ENCODE measurements at places on chromosomes 3 and 15.

DNA sequence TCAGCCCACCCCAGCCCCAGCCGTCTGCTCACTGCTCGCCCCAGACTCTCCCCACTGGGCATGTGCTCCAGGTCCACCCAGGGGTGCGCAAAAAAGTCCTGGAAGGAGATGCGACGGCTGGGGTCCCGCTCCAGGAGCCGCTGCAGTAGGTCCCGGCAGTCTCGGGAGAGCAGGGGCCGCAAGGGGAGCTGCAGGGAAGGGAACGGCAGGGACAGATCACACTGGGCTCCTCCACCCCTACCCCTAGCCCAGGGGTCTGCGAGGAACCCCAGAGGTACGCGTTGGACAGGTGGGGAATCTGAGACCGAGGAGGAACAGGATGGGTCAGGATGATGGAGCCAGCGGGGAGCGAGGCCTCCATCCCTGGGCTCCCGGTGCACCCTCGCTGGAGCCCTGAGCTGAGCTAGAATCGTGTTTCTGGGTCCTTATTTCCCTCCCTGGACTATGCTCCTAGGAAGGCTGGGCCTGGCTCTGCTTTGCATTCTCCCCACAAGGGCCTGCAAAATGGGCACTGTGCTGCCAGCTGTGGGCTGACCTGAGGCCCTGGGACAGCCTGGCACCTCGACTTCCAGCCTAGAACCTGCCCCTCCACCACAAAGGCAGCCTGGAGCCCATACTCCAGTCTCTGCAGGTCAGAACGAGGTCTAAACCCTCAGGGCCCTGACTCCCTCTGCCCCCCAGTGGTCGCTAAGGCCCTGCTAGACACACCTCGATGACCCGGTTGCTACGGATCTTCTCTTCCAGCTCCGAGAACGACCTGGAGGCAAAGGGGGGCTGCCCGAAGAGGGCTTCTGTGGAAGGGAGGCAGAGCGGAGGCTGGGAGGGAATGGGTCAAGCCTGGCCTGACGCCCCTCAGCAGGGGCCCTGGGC is 3.2 kb downstream of the ULK3 start:
- no peak for DNase-seq

GRCh38 chr3:197398286-197398878 is 100.0 kb upstream of the DLG1 start:
- DNase-seq: no peak

DNA sequence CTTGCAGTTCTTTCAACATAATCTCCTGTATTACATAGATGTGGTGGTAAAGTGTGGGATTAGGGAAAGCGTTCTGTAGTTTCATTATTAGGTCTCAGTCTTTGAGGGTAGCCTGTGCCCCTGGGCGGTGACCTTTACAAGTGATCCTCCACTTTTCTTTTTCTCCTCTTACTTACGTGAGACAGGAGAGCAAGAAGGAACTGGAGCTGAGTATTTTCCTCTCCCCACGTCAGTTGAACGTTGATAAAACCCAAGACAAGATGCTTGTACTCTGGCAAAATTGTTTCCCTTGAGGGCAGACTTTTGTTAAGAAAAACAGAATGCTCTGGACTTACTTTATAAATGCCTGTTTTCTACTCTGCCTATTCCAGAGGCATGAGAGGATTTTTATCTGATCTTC is 378.7 kb downstream of the ZNF385D start:
- DNase-seq: no peak

DNA sequence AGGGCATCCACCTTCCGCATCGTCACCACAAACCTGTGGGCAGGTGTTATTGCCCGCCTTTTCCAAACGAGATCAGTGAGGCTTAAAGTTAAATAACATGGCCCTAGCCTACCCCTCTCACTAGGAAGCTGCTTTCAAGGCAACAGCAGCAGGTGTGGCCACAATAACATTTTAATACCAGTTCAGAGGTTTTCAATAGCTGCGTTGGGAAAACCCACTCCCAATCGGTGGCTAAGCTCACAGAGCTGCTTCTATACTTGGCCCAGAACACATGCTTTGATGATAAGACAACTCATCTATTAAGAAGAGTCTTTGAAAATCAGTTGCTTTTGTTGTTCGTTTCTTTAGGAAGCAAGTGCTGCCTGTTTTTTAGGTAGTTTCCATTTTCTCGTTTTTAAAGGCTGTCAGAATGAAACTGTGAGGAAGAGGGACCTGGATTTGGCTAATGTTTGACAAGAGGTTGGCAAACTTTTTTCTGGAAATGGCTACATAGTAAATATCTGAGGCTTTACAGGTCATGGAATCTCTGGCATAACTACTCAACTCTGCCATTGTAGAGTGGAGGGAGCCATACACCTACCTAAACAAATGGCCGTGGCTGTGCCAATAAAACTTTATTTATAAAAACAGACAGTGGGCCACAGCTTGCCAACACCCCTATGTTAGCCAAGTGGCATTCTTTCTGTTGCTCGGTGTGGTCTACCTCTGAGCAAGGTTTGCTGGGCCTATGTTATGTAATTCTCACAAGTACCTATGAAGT is 179.6 kb downstream of the FEZF2 start:
- no peak for DNase-seq

GRCh38 chr15:69976366-69976994 is 121.2 kb downstream of the TLE3 start:
- DNase-seq: peak; percentile 47

GRCh38 chr3:76051145-76051544 is 265.8 kb upstream of the ZNF717 start:
- DNase-seq: no peak

DNA sequence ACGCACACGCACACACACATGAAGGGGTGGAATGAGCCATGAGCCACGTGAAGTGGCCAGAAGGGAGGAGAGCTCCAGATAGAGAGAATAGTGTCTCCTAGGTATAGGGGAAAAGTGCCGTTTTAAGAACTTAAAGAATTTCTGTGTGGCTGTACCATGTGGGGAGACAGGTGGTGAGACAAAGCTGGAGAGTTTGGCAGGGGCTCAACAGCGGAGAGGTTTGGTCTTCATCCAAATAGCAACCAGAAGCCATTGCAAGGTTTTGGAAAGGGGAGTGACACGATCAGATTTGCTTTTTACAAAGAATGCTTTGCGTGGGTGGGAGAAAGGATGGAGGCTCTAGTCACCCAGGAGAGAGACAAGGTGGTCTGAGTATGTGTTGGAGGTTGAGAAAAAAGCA is 146.0 kb downstream of the IL20RB start:
- DNase-seq: no peak

DNA sequence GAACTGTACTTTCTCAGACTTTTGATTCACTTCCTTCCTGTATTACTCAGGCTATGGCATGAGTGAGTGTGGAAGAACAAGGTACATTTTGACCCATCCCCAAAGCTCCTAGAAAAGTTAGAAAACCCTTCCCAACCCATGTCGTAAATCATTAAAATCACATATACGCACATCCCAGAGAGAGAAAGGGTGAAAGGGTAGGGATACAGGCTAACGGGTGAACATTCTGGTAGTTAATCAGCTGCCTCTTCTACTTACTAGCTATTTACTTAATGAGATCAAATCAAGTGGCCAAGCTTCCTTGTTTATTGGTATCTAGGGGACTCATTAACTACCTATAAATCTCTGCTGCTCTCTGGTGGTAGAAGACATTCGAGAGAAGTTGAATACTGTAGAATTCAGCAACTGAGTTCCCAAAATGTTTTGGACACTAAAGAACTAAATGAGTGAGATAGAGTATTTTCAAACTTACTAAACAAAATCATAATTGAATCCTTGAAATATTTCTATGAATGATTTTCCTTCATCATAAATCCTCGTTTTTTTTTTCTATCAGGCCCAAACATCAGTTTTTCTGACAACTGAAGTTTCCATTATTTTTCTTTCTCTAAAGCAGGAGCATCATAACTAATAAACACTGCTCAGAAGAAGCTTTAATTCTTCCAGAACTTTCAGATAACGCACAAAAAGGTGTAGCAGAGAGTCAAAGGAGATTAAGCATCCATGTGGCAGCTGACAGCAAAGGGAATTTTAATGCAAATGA is 124.2 kb downstream of the IMPG2 start:
- DNase-seq: no peak

DNA sequence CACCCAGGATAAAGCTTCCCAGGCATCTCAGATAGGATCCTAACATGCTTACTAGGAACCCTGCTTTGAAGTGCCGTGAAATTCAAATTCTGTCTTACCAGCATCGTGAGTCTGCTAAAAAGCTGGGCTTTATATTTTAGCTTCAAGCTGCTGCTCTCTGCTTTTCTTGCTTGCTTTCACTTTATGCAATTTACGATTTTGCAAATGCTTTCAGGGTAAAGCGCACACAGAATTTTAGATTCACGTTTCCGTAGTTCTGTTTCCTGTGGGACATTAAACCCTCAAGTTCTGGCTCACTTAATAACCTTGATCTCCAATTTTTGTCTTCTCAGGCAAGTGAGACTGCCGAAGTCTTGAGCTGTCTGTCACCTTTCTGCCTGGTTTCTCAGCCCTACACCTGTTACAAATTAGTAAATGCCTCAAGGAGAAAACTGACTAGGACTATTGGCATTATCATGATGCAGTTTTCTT is 170.5 kb upstream of the TGFBR2 start:
- DNase-seq: no peak

GRCh38 chr15:77012868-77013267 is 17.9 kb downstream of the PSTPIP1 start:
- peak; percentile 62 for DNase-seq

DNA sequence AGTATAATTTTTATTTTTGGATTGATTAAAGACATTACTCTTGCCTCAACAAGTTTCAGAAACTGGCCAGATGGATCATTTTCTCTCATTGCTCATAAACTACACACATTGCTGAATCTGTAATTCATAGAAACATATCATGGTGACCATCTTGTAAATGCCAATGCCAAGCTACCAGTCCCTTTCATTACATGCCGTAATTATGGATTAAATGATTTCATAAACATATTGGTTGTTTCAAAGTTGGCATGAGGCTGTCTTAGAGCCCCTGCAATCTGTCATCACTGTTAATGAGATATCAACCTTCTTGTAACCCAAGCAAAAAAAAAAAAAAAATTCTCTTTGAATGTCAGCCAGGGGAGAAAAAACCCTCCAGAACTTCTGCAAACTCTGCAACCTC is 112.2 kb downstream of the DCLK3 start:
- DNase-seq: no peak

GRCh38 chr3:195908694-195909581 is 587 bp upstream of the TNK2 start:
- DNase-seq: no peak

DNA sequence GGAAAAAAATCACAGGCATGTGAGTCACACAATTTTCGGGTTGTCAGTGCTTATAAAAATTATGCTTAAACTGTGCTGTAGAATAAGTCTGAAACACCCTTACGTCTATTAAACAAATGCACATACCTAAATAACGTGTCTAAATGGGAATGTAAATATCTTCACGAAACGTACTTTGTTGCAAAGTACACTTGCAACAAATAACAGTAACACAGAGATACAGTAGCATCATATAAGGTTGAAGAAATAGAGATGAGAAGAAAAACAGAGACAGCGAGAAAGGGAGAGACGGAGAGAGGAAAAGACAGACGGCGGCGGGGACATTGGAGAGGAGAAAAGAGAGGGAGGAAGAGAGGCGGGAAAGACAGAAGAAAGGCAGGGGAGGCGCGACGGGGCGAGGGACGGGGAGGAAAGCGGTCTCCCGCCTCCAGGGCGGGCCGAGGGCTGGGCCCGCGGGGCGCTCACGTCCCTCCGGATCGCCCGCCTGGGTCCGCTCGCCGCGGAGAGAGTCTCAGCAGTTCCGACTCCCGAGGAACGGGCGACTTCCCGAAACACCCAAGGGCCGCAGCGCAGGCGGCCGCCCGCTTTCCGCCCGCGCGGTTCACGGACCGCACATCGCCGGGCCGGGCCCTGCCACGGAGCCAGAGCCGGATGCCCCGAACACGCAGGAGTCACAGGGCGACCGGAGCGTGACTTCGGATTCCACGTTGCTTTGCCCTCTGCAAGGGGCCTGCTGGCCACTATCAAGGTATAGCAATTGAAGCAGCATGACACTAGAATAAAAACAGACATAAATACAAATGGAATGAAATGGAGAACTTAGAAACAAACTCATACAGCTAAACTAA is 153.4 kb downstream of the LMLN start:
- no peak for DNase-seq

- no peak for DNase-seq
Observed at GRCh38 chr3:133799794-133800585, 5.6 kb upstream of the SRPRB start.

DNA sequence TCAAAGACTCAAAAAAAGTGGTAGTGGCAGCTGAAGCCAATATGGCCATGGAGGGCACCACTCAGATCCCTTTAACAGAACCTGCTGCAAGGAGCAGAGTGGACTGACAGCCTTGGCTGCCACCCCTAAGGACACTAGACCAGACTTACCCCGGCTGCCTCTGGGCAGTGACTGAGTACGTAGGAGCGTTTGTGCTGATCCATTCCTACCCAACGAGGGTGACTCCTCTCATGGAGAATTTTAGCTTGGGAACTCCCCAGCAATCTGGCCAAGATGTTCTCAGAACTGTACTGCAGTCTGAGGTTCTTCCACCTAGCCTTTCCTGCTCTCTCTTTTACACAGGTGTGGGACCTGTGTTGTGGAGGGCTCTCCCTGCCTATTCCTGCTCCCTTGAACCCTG is 22.1 kb downstream of the CLEC3B start:
- no peak for DNase-seq

- no peak for DNase-seq
Observed at GRCh38 chr3:94671078-94671477, 608.2 kb downstream of the NSUN3 start.

DNA sequence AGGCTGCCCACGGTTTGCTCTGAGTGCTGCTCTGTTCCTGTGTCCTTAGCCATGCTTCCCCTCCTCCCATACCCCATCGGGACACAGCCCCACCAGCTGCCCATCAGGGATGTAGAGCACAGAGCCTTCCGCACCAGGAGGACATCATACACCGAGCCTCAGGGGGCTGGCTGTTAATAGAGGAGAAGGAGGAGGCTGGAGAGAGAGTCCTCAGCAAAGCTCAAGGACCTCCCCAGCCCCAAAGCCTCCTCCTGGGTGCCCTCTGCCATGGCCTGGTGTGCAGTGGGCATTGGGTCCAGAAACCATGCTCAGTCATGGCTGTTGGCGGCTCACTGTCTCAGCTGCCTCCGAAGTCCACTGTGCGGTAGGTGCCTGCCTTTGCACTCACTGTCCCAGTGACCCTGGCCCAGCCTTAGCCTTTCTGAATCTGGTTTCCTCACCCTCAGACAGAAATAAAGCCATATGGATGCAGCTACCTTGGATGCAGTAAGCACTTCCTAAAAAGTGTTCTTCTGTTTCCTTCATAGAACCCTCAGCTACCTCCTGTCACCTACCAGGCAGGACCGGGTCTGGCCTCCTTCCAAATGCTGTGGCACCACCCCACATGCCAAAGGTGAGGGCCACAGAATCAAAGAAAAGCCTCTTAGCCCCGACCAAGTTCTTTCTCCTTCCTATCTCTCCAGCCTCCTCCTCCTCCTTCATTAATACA is 53.9 kb downstream of the ACAD9 start:
- DNase-seq: no peak

GRCh38 chr3:187833799-187834578 is 88.7 kb upstream of the BCL6 start:
- no peak for DNase-seq

GRCh38 chr15:29226436-29227208 is 43.0 kb downstream of the NSMCE3 start:
- no peak for DNase-seq
